Activated CD4-positive, alpha-beta T cell treated with anti-CD3 and anti-CD28 coated beads, Interleukin-2, amount 50 U/mL, for 24 hours (primary cell): ENCODE measurements at places on chromosomes 5 and 9.

DNA sequence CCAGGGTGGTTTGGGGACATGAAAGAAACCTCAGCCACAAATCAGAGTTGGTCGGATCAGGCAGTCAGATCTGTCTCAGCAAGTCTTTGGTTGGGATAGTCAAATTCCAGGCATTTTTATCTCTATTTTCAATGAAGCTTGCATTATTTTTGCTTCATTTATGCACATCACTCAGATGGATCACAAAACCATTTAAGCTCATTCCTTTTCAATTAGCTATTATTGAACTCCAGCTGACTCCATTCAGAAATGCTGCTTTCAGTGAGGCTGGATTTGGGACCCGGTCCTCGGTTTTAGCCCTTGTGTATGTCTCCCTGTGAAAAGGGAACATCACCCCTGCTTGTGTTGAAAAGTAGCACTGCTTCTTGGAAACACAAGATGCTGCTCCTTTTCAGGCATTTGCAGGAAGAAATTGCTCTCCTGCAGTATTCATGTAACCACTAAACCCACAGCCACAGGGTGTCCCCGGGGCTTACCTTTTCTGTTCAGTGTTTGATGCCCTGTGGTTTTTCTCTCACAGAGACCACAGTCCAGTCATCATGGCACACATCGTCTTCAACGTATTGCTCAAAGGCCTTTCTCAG lies 232.9 kb downstream of the NFIB start:
- DNase-seq, result no peak

GRCh38 chr5:53503562-53504218 lies 23.3 kb downstream of the FST start:
- DNase-seq, result no peak

DNA sequence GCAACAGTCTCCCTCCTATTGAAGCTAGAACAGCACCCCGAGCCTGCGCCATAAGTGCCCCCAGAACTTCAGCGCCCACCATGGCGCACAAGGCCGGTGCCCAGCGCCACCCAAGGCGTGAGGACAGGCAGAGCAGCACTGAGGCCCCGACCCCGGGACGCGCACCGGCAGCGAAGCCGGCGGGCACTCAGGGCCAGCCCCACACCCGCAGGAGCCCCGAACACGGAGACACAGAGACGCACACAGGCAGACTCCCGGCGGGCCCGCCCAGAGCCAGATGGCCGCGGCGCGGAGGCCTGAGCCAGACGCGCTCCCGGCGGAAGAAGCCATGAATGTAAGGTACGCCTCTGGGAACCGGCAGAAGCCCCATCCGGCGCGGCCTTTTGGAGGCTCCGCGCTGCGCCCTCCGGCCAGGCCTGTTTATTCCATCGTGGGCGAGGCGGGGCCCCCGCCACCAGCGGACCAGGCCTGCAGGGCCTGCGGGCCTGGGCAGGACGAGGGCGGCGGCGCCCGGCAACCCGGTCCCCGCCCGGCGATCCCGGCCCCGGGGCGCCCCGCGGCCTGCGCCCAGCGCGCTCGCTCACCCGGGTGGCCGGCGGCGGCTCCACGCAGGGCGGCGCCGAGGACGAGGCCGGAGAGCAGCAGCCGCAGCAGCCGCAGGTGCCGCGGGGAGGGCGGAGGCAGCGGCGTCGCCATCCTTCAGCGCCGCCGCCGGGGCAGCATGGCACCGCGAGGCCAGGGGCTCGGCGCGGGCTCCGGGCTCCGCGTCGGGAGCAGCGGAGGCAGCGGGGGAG lies 486 bp downstream of the NPDC1 start:
- no peak for DNase-seq

DNA sequence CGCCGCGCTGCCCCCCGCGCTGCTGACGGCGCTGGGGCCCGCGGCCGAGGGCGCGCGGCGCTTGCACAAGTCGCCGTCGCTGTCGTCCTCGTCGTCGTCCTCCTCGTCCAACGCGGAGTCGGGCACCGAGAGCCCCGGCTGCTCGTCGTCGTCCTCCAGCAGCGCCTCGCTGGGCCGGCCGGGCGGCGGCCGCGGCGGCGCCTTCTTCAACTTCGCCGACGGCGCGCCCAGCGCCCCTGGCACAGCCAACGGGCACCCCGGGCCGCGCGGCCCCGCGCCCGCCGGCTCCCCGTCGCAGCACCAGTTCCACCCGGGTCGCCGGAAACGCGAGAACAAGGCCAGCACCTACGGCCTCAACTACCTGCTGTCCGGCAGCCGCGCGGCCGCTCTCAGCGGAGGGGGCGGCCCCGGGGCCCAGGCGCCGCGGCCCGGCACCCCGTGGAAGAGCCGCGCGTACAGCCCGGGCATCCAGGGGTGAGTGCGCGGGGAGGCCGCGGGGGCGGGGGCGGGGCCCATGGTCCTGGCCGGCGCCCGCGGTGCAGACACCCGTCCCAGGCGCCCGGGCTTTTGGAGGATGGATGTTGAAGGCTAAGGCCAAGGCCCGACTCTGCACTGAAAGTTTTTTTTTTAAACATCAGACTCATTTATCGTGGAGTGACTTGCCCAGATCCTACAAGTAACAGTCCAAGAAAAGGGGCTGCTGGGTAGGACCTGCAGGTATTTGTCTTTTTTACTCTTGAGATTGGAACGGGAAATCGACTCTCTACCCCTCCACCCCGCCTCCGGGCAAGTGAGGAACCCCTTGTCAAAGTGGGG lies 1.2 kb downstream of the TENT4A start:
- no peak for DNase-seq

DNA sequence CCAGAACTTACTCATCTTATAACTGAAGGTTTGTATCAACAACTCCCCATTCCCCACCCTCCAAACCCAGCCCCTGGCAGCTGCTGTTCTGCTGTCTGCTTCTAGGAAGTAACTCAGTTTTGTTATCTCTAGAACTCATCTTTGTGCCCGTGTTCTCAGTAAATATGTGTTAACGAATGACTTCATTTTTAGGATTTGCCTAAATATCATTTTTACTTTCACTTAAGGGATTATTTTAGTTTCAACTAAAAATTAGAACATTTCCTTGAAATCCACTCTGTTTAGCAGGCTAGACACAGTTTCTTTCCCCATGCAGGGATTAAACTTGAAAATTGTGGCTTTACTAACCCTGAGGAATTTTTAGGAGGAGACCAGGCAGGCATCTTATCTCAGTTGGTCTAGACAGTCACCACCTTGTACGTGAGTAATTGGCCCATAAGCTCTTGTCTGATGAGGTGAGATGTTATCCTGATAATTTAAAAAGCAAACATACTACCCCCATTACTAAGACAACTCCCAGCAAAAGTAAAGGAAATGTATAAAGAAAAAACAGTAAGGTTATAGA lies 68.2 kb upstream of the TNFAIP8 start:
- DNase-seq, result no peak

DNA sequence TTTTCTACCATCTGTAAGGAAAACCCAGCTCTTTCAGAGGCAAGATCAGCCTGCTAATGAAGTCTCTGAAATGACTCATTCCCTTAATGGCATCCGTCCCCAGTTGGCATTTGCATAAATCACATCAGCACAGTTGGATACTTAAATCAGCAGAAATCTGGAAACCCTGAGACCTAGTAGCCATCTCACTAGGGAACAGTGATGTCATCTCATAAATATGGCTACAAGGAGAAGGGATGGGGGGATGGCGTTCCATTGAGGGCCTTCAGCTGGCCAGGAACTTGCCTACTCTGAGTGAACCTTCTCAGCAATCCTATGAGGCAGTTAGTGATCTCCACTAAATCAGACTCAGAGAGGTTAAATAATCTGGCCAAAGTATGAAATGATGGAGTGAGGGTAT lies 81.8 kb downstream of the CMYA5 start:
- no peak for DNase-seq

- DNase-seq, result no peak
Measured at GRCh38 chr5:113320273-113320780, 114.5 kb downstream of the TSSK1B start.

GRCh38 chr9:69476016-69476415 lies 151.0 kb downstream of the ENTREP1 start:
- no peak for DNase-seq

- no peak for DNase-seq
Measured at GRCh38 chr9:135589596-135590485, 28.3 kb downstream of the PAEP start.

GRCh38 chr5:13331585-13331984 lies 612.9 kb downstream of the DNAH5 start:
- DNase-seq, result no peak

GRCh38 chr5:61802456-61802855 lies 470.4 kb downstream of the ZSWIM6 start:
- DNase-seq, result no peak

DNA sequence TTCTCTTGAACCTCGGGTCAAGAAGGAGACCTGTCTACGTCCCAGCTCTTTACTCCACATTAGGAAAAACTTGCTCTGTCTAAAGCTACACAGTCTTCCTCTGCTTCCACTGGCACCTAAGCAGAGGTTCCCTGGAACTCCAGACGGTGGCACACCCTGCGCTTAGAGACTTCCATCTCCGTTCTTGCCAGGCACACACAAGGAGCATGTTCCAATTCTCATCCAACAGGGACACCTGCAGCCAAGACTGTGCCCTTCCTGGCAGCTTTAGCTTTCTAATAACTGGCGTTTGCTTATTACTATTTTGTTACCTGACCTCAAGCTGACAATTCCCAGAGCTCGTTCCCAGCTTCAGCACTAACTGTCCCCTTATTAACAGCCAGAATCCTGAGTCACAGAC lies 16.0 kb downstream of the CAPSL start:
- DNase-seq, result no peak

DNA sequence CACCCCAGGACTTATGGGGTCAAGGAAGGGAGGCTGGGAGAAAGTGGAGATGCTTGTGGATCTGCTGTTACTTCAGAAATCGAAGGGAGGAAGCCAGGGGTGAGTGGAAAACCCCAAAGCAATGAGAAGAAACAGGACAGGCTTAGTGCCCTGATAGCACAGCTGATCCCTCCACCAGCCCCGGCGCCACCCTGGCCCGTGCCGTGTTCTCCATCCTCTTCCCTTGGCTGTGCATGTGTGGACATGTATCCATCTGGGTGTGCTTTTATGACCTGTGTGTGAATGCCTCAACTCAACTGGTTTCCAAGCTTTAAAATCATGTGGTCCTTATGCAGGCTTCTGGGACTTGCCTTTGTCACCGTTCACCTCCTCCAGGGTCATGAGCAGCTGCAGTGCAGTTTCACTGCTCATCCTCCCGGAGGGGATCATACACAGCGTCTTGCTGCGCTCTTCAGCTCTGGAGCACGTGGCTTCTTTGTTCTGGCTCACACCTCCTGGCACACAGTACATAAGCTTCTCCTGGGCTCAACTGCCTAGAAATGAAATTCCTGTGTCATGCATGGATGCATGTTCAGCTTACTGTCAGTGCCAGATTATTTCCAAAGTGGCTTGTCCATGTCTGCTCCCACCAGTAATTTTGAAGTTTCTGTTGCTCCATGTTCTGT lies 58.2 kb downstream of the IPPK start:
- no peak for DNase-seq

GRCh38 chr5:169895926-169896325 lies 84.4 kb downstream of the INSYN2B start:
- no peak for DNase-seq

GRCh38 chr9:4382722-4383317 lies 83.0 kb upstream of the GLIS3 start:
- DNase-seq, result no peak

GRCh38 chr5:31581498-31582099 lies 49.5 kb downstream of the C5orf22 start:
- DNase-seq, result no peak

- DNase-seq, result no peak
Measured at GRCh38 chr5:6950250-6950649, 237.0 kb downstream of the TENT4A start.

GRCh38 chr5:179261301-179262125 lies 83.7 kb downstream of the ADAMTS2 start:
- no peak for DNase-seq

DNA sequence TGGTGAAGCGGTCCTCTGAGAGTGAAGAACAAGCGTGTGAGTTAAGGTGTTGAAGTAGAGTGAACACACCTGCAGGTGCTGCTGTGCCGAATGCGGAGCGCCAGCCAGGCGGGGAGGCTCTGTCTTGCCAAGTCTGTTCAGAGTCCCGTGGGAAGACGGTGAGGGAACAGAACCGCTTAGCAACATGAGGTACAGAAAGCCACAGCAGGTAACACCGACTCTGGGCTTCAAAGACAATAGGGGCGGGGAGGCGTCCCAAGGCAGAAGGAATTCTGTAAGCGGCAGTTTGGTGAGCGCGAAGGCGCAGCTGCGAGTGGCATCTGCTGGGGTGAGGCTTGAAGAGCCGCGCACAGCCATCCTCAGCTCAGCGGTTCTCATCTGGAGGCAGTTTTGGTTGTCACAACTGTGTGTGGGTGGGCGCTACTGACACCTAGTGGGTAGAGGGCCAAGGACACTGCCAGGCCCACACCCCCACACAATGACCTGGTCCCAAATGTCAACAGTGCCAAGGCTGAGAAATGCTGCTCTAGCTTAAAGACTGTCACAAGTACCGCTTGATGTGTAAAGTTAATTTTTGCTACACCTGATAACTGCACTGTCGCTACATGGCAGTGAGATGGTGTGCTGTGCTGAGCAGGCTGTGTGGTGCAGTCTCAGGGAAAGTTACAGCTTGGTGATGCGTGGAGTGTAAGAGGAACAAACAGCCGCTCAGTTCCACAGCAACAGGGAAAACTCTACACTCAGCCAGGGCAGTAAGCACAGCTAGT lies 67.4 kb upstream of the TBC1D9B start:
- no peak for DNase-seq

GRCh38 chr5:151110992-151111391 lies 30.2 kb upstream of the TNIP1 start:
- DNase-seq, result no peak

DNA sequence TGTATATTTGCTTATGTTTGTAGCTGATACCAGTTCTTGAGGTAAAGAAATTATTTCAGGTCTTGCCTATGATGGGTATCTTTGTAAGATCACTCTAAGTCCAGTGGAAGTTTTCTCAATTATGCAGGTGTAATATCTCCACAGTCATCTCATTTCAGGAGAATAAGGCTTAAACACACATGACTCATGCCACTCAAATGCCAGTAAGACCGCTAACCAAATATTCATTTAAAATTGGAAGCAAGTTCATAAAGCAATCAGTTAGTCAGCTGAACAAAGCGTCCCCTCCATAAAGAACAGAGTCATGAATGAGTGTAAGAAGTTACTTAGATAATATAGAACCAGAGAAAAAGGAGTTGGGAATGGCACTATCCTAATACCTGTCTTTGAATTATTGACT lies 248.7 kb downstream of the LURAP1L start:
- DNase-seq, result no peak

GRCh38 chr9:88533951-88534455 lies 975 bp upstream of the NXNL2 start:
- DNase-seq, result no peak

DNA sequence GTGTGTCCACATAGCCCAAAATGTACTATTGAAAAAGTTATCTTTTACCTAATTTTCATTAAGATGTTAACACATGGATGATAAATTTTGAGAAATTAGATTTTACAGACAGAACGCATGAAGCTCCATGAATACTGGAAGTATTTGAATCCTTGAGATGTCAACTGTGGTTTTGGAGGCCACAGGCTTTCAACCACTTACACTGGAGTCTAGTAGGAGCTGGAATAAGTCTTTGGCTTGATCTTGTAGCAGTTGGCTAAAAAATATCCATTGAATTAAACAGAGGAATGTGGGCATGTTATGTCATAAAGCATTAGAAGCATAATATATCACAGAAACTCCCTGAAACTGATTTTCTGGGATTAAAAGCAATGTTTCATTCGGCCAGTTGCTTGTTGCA lies 52.9 kb downstream of the CAMK4 start:
- no peak for DNase-seq

- no peak for DNase-seq
Measured at GRCh38 chr9:128003966-128004604, 23.3 kb upstream of the EEIG1 start.
